ENCODE measurements at places on chromosomes 7 and 10. TPM values are rescaled to one million over a fixed set of nuclear protein-coding genes. Genes with fewer than 3 reads are reported as not detected.

GFRA1 gene
- 1.0 TPM for polyA plus RNA-seq

DNA sequence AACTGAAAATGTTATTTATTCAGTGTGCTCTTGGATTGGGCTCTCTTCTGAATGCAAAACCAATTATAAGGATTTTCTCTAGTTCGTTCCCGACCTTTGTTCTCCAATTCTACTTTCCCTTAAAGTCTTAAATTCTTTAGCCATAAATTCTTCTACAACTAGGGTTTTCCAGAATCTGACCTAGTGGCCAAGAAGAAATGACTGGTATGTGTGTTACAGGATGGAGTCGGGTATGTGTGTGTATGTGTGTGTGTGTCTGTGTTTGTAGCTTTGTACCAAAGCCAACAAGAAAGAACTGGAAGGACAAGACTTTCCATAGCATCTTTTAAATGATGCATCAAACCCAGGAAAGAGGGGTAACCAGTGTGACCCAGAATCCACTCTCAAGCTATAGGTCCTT lies 25.8 kb upstream of the LEP start:
- DNase-seq, result no peak
- H3K4me1 ChIP-seq, result no peaks in the 10 kb centered on the region
- H3K27me3 ChIP-seq, result peaks cover 35% of the 10 kb centered on the region
- H3K36me3 ChIP-seq, result no peaks in the 10 kb centered on the region
- no peak overlapping the region for H3K27ac ChIP-seq

- DNase-seq, result no peak
- H3K36me3 ChIP-seq, result peaks cover 11% of the 10 kb centered on the region
- H3K27ac ChIP-seq, result peak overlapping the region; percentile 62
Observed at GRCh38 chr7:92622030-92622429, 31.8 kb upstream of the FAM133B start.

GRCh38 chr7:44291066-44291732 lies 34.2 kb downstream of the CAMK2B start:
- H3K27me3 ChIP-seq, result no peaks in the 10 kb centered on the region
- H3K27ac ChIP-seq, result no peak overlapping the region
- no peaks in the 10 kb centered on the region for H3K4me1 ChIP-seq
- peak; percentile 81 for DNase-seq
- H3K4me3 ChIP-seq, result no peak overlapping the region

TMEM176A gene
- 62.9 TPM for polyA plus RNA-seq

DNA sequence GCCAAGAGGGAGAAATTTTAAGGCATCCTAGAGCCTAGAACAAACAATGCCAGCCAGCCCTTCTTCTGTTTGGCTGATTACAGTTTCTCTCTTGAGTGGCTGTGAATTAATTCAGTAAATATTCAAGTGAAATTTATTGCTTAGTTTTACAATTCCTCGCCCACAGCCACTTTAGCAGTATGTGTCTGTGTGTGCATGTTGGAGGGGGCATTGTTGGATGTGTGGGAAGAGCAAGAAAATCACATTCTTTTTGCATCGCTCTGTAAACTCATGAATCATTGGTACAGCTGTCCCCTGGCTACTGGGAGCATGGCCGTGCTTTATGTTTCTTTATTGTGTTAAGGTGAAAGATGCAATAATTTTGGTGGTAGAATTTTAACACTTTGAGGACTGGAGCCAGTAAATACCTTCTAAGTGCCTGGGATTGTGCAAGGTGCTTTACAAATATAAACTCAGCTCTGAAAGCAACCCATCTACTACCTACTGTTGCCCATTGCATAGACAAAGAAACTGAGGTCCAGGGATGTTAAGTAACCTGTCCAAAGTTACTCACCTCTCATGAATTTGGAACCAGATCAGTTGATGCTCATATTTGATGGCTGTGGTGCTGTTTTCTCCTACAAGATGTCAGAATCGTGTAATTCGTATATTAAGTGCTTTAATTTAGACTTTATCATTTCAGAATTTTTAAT lies 89.9 kb upstream of the BTBD16 start:
- H3K4me1 ChIP-seq, result no peaks in the 10 kb centered on the region
- no peak overlapping the region for H3K27ac ChIP-seq

DNA sequence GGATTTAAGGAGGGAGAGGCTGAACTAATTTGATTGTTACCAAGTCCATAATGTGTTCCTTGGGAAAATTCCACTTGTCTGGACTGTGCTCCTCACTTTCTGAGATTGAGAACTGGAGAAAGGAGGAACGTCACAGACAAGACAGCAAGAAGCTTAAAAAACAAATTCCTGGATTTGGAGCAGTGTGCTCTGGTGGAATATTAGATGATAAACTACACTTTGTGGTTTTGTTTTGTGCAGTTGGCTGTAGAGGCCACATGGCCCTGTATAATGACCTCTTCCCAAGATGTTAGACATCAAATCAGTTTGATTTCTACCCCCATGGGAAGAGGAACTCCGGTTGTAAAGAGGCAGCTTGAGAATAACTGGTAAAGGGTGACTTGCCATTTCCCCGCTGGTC lies 421.3 kb upstream of the GALNT17 start:
- no peak overlapping the region for H3K27ac ChIP-seq
- H3K4me1 ChIP-seq, result no peaks in the 10 kb centered on the region
- H3K4me3 ChIP-seq, result no peak overlapping the region
- H3K27me3 ChIP-seq, result no peaks in the 10 kb centered on the region
- no peaks in the 10 kb centered on the region for H3K36me3 ChIP-seq
